8988T (cell line): ENCODE measurements at places on chromosomes 1 and 21.

- DNase-seq = no peak
Measured at GRCh38 chr1:228990906-228991569, 255.8 kb downstream of the RHOU start.

DNA sequence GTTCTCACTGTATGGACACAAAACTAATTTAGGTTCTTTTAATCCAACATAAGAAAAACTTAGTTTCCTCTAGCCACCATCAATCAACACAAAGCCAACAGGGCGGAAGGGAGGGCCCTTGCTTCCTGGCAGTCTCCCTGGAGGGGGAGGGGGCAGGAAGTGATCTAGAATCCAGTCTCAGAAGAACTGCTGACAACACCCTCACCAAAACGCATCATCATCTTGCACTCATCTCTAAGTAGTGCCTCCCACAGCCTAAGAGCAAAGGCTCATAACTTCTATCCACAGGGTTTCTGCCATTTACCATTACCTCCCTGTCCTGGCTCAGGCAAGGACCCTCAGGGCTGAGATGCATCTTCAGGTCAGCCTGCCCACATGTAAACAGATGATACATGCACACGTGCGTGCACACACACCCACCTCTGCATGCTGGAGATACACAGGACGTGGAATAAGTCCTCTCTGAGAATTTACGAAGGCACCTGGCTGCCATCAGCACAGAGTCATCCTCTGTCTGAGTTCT lies 20.5 kb downstream of the HIVEP3 start:
- DNase-seq = no peak

DNA sequence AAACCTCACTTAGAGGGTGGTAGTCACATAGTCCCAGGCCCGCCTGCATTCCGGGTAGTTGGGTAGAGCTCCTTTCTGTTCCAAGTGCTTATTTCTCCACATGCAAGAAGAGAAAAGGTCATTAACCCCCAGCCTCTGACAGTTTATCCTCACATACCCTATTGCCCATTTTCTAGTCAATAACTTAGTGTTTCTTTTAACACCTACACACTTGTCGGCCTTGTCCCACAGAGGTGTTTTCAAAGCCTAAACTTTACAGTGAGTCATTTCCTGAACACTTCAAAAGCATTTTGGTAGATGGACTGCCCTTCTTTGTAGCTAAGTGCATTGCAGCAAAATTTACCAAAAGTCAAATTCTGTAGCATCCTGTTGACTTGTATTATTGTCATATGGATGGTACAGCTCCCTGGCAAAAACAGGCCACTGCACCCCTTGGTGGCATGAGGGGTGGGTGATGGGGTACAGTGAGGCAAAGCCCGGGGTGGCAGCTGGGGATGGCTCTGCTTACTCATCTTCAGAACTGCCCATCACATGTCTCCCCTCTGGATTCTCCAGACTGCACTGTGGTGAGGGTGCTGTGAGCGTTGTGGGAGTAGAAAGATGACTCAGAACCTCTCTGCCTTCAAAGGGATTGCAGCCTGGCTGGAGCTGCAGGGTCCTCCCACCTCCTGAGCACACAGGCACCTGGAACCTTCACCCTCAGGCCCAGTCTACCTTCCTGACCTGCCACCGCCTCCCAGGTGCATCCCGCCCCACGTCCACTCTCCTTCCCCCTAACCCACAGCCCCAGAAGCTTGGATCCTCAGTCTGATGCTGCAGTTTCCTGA lies 45.8 kb upstream of the DMRTB1 start:
- no peak for DNase-seq

GRCh38 chr1:206721454-206721853 lies 36.7 kb downstream of the MAPKAPK2 start:
- no peak for DNase-seq

DNA sequence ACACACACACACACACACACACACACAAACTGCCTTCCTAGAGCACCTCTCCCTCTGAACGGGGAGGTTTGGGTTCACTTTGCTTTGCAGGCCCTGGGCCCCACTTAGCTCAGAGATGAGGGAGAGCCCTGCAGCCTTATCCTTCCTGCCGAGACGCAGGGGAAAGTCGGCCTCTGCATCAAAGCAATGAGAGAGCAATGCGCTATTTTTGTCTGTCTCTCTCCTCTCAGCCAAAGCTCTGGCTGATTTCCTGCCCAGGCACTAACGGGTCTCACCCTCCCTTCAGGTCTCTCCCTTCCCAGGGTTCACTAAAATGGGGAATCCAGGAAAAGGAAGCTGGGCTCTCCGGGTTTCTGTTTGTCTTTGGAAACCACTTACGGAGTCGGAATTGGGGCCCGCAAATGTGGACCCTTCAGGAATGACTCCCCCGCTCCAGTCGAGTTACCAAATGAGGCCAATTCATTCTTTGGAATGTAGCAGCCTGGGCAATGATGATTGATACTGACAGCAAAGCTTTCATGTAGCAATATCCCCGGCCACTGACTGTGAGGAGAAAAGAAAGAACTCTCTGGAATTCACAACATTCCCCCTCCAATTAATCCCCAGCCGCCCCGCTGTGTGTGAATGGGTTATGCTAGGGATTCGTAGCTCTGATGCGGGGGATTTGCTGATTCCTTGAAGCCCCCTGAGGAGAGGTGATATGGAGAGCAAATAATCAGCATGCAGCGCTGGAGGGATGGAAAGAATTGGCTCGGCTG lies 61.5 kb upstream of the WLS start:
- no peak for DNase-seq

GRCh38 chr21:35616090-35616489 lies 444.2 kb downstream of the SETD4 start:
- DNase-seq = no peak

DNA sequence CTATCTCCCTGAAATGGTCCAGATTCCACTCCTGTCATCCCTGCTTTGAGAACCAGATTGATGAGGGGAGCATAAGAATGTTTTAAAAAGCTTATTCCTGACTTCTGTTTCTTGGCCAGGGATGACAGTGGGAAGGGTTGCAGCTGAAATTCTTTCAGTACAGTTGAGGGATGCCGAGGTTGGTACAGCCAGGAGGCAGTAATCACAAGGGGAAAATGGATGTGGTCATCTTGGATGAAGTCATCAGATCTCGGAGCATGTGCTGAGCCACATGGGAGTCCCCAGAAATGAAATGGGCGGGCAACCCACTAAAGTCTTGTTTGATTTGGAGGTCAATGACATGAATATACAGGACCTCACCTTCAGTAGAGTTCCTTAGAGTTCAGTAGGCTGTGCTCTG lies 18.7 kb upstream of the PLA2G2E start:
- no peak for DNase-seq
